ENCODE measurements at places on chromosomes 1 and 21.

GRCh38 chr1:234231061-234231892 lies 142.0 kb upstream of the COA6 start:
- DNase-seq, result no peak

DNA sequence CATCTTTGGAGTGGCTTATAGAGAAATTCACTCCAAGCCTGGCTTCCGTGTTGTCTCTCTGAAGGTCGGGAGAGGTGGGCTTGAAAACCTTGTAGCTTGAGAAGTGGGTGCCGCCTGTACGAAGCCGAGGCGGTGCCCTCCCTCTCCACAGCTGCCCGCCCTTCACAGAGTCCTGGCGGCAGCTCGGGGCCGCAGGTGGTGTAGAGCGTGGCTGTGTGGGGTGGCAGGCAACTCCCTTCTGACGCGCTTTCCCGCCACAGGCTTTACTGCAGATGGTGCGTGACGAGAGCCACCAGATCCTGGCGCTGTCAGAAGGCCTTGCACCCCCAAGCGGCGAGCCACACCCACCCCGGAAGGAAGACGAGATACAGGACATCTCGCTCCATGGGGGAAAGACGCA lies 33.1 kb upstream of the DIP2A start:
- DNase-seq, result no peak

GRCh38 chr1:46820076-46820475 lies 21.2 kb downstream of the CYP4B1 start:
- no peak for DNase-seq

DNA sequence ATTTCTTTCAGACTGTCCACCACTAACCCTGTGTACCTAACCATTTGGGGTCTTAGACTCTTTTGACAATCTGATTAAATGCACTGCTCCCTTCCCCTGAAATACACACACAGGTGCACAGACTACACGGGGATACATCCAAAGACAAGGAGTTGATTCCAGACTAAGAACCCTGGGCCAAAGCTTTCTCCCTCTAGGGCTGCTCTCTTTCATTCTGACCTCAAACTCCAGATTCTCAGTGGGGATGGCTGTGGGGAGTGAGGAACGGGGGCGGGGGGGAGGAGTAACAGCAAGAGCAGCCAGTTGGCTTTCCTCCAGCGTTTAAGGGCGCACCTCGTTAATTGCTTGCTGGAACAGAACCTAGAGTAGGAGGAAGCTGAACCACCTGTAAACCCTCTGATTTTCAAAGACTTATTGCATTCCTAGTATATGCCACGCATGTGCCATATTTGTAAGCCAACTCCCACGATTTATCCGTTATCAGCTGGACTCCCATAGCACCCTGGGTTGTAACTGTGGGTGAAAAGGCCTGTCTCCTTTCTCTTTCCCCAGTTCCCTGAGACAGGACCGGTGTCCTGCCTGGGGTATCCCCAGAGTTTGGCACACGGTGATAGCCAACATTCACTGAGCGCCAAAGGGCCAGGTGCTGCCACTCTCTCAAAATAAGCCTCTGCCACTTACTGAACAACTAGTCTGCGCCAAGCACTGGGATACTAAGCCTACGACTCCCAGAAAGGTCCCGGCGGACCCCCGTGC lies 920 bp downstream of the MTHFR start:
- no peak for DNase-seq
